Occipital lobe (tissue), 3 donors: ENCODE measurements at places on chromosomes 2 and 18. TPM values are rescaled to one million over a fixed set of nuclear protein-coding genes. Genes with fewer than 3 reads are reported as not detected.

The GULP1 gene
- 117 TPM for total RNA-seq

The STK25 gene
- 160 TPM for total RNA-seq

The GPR75 gene
- total RNA-seq = 15.8 TPM

The SP140 gene
- total RNA-seq = 1.1 TPM

The VSNL1 gene
- total RNA-seq = 23.1 TPM

The INPP5D gene
- 2.5 TPM for total RNA-seq

The EPAS1 gene
- total RNA-seq = 6.1 TPM

The DCDC2C gene
- 0.62 TPM for total RNA-seq

The GAD1 gene
- 58.2 TPM for total RNA-seq

The NR4A2 gene
- total RNA-seq = 7.8 TPM

The HOXD10 gene
- total RNA-seq = not detected

The GKN1 gene
- not detected for total RNA-seq
